ENCODE measurements at places on chromosomes 2 and 18.

- no peak for DNase-seq
Measured at GRCh38 chr2:54262015-54262765, 6.2 kb upstream of the TSPYL6 start.

GRCh38 chr2:242041816-242042215 is 172.3 kb downstream of the RTP5 start:
- DNase-seq: no peak

DNA sequence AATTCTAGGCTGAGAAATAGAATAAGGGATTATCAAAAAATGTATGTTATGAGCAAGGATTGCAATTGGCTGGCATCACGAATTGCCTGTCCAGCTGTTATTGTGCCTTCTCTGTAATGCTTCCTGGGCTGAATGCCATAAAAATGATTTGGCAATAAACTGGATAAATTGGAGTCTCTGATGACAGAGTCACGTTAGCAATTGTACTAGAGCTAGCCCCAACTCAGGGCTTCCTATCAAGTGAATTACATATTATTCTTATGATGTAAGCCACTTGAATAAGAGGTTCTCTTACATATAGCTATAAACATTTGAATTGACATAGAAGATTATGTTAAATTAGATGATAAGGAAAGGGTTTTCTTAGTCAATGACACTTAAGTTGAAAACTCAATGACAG is 607.5 kb upstream of the REG3G start:
- no peak for DNase-seq

GRCh38 chr18:58235001-58235436 is 191.0 kb downstream of the NEDD4L start:
- DNase-seq: no peak

- no peak for DNase-seq
Measured at GRCh38 chr2:164964700-164965099, 9.4 kb upstream of the SLC38A11 start.

DNA sequence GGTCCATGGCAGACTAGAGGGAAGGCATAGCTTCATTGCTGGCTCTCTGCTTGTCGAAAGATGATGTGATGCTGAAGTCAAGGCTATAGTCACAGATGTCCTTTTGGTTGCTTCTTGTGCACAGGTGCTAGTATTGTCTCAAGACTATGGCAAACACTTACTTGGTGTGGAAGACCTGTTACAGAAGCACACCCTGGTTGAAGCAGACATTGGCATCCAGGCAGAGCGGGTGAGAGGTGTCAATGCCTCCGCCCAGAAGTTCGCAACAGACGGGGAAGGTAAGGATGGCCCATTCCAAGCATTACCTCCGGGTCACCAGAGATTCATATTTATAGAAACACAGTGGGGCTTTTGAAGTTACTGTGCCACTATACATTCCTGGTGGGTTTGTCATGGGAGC is 95.5 kb upstream of the EML6 start:
- DNase-seq: no peak

DNA sequence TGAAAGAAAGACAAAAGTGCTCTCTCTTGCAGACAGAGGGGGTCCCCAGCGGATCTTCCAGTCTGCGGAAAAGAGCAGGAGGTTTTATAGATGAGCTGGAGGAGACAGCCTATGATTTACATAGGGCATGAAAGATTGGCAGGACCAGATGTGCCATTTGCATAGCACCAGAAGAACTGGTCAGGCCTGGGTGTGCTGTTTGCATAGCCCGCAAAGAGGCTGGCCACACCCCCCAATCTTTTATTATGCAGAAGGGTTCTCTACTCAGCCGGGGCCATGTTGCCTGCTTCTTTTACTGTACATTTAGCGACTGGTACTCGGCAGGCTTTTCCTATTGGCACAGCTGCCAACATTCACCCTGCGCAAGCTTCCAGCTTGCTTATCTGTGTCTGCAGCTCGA is 317.6 kb downstream of the GALR1 start:
- no peak for DNase-seq

DNA sequence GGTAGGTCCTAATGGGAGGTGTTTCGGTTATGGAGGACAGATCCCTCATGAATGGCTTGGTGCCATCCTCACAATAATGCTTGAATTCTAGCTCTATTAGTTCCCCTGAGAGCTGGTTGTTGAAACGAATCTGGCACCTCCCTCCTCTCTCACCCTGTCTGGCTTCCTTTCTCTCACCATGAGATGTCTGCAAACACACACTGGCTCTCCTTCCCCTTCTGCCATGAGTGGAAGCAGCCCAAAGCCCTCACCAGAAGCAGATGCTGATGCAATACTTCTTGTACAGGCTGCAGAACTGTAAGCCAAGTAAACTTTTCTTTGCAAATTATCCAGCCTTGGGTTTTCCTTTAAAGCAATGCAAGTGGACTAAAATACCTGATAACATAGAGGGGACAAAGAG is 86.6 kb downstream of the RND3 start:
- no peak for DNase-seq

- no peak for DNase-seq
Measured at GRCh38 chr2:89848114-89848513, 1156.6 kb downstream of the RPIA start.

- peak; percentile 53 for DNase-seq
Measured at GRCh38 chr18:12076424-12077140, 17.1 kb upstream of the ANKRD62 start.

GRCh38 chr18:4125627-4126230 is 329.4 kb downstream of the DLGAP1 start:
- peak; percentile 2 for DNase-seq

- DNase-seq: no peak
Measured at GRCh38 chr18:63158676-63159291, 160.8 kb downstream of the BCL2 start.

DNA sequence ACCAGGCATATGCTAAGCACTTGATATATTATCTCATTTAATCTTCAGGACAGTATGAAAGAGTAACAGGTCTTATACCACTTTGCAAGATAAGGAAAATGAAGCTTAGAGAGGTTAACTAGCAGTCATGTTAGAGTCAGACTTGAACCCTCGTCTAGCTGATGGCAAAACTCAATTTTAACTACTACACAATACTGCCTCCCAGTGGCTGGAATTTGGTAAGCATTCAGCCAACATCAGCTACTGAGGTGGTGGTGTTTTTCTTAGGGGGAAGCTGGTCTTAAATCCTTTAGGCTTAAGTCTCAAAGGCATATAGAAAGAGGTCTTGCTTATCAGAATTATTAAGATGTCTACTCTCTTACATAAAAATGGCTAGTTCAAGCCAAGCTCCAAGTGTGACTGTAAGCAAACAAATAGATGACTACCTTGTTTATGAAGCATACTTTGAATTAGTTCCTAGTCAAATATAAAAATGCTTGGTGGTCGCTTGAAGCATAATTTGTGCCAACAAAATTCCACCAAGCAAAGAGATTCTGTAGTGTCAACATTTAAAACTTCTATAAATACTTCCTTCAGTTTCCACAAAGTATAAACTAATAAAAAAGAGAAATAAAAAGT is 325.4 kb upstream of the FIGN start:
- DNase-seq: peak; percentile 67

- DNase-seq: no peak
Measured at GRCh38 chr2:186427970-186428369, 58.1 kb upstream of the ZC3H15 start.

GRCh38 chr2:10330700-10331026 is 28.0 kb downstream of the HPCAL1 start:
- no peak for DNase-seq

DNA sequence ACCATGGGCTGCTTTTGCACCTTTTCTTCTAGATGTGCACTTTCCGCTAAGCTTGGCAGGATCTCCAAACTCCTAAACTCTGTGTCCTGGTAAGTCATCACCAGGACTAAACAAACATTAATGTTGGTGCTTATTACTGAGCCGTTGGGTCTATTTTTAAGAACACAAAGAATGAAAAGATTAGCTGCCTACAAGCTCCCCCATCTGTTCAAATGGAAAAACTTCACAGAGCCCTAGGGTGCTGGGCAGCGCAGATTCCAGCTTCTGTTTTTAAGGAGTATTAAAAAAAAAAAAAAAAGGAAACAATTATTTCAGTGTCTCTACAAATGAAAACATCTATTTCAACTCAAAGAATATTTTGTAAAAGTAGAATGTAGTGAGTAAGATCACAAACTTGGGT is 97.8 kb upstream of the AQP4 start:
- no peak for DNase-seq

- peak; percentile 25 for DNase-seq
Measured at GRCh38 chr2:236825989-236826510, 256.4 kb downstream of the ACKR3 start.

GRCh38 chr2:64277101-64277849 is 133.1 kb upstream of the PELI1 start:
- DNase-seq: peak; percentile 46

GRCh38 chr2:124395961-124396360 is 370.9 kb downstream of the CNTNAP5 start:
- DNase-seq: no peak

GRCh38 chr2:234556848-234557573 is 60.1 kb upstream of the ARL4C start:
- DNase-seq: peak; percentile 50

DNA sequence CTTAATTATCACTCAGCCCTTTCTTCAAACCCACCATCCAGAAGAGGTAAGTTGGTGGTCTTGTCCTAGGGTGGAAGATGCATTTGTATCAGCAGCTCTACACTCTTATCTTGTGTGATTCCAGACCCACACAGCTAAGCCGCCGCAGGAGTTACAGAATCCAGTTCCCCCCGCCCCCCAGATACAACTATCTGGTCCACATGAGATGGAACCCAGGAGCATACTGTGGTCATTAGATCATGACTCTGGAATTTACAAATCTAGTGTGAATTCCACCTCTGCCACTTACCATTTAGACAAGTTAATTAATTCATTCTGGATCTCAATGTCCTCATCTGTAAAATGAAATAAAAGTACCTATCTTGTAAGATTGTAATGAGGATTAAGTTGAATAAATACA is 486.4 kb downstream of the BCL11A start:
- no peak for DNase-seq

GRCh38 chr2:190805126-190805525 is 75.5 kb upstream of the GLS start:
- no peak for DNase-seq

Measured in dermis blood vessel endothelial cell (primary cell).